ENCODE measurements at places on chromosomes 4 and X.

GRCh38 chrX:46611658-46612362, 38.2 kb downstream of the CHST7 start:
- DNase-seq: no peak

DNA sequence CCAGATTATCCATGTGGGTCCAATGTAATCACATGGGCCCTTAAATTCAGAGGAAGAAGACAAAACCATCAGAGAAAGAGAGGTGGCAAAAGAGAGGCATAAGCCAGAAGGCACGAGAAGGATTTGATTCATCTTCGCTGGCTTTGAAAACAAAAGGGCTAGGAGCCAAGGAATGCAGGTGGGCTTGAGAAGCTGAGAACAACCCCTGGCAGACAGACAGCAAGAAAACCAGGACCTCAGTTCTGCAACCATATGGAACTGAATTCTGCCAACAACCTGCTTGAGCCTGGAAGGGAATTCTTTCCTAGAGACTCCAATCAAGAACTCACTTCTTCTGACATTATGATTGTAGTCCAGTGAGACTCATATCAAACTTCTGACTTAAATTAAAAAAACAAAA, 1531.8 kb downstream of the PCDH7 start:
- no peak for DNase-seq

DNA sequence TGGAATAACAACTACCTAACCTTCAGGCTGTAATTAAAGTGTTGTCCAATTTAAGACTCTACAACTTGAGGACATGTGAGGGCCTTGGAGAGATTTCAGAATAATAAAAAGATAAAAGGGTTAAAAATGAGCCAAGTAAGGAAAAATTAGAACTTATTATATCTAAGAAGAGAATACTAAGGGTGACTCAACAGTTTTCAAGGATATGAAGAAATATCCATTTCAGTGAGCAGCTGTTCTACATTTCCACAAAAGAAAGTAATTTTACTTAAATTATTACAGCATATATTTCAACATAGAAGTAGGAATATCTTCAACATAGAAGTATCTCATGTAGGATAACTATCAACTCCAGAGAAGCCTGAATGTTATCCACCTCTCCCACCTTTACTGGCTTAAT, 11.3 kb downstream of the SNX12 start:
- no peak for DNase-seq

DNA sequence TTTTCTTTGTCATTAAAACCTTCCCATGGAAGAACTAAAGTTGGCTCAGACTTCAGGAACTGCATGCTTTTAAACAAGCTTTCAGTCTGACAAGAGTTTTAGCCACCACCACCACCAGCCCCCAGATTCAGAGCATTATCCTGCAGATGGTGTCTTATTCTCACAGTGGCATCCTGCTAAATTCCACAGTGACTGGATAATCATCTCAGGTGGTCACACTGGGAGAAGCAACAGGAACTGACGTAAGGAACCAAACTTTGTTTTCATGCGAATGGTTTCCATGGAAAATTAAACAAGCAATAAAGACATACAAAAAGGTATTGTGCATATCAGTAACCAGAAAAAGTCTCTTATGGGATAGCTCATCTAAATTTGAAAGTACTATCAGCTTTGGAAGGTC, 370.7 kb downstream of the FBXW7 start:
- DNase-seq: no peak

DNA sequence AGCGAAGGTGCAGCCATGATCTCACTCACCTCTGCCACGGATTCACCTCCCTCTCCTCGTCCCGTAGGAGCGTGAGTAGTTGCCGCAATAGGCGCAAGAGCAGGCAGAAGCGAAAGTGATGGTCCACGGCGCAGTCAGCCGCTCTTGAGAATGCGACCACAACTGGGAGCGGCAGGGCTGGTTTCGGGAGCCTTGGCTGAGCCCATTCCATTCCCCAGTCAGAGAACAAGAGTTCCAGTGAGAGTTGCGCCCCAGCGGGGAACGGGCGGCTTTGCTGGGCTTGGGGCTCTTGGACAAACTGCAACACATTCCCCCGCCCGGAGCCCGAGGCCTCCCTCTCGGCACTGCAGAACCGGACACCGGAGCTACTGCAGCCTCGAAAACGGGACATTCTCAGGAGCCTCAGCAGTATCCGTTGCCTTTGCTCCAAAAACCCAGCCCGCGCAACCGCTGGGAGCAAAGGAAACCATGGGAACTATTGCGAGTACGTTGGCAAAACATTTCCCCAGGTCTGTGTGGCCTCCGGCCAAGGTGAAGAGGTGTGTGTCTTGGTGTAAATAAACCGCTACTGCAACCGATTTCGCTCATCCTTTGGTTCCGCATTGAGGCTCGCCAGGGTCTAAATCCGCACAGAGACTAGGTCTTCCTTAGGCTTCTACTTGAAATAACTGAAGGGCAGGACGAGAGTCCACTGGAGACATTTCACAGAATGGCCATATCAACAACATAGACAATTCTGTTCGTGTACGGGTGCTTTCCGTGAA, 5.7 kb upstream of the ZBTB33 start:
- no peak for DNase-seq

- no peak for DNase-seq
Measured at GRCh38 chr4:128463006-128463405, 175.4 kb upstream of the PGRMC2 start.

GRCh38 chr4:98706200-98706813, 47.9 kb upstream of the TSPAN5 start:
- DNase-seq: no peak

DNA sequence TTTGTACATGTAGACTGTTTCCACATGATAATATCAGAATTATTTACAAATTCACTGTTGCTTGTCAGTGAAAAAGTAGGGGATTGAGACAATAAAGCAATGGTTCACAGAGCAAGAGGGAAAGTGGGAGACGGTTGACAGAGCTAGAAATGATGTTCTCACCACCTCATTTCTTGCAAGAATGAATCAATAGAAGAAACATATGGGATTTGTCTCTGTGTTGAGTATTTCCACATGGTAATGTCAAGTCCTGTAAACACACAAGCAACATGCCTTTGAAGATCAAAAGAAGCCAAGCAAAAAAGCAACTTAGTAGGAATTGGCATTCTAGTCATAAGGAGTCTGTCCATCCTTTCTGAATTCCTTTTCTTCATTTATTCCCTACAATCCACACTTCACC, 1806.6 kb upstream of the AGA start:
- no peak for DNase-seq

DNA sequence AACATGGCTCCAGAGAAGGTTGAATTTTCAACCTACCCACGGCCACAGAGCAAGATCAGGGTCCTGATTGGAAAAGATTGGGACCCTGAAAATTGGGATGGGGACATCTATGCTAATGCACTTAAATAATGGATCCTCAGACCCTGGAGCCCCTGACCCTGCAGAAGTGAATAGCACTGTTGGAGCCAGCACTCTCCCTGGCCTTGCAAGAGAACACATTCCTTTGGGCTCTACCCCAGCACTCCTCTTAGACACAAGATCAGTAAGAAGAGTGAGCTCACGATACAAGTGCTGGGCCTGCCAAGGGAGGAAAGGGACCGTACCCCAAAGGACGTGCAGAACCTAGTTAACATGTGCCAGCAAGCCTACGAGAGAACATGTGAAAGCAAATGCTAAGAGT, 19.9 kb downstream of the CXCL13 start:
- DNase-seq: no peak

DNA sequence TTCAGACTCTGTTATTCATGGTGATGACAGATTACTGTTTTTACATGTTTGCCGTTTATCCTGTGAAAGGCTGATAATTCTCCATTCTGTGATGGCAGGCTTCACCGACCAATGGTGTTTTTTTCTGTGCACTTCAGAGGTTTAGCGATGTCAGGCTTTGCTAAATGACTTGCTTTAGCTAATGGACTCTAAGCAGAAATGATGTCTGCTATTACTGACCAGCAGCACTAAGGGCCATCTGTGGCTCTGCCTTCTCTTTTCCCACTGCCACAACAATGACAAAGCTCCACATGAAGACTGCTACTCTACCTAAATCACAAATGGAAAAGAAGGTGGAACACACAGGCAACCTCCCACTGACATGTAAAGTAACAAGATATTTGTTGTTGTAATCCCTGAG, 68.4 kb upstream of the ALB start:
- DNase-seq: no peak

- DNase-seq: no peak
Measured at GRCh38 chrX:5971300-5971699, 257.4 kb downstream of the NLGN4X start.

GRCh38 chrX:19721726-19722370, 165.6 kb downstream of the SH3KBP1 start:
- no peak for DNase-seq

- DNase-seq: no peak
Measured at GRCh38 chrX:136736690-136737089, 44.0 kb downstream of the ARHGEF6 start.

DNA sequence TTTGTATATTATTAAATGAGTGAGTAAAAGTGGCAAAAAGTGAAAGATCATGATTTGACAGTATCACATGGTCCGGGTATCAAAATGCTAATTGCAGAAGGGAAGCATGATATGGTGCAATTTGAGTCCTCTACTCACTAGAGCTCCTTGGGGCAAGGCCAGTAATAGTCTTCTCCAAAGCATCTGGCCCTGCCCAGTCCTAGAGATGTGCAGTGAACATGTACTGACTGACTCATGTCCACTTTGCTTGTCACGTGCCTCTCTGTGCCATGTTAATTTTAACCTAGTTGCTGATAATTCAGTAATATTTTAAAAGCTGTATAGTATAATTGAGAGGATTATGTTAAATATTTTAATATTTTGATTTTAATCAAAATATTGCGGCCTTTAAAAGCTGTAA, 54.6 kb upstream of the TENM3 start:
- no peak for DNase-seq

- DNase-seq: no peak
Measured at GRCh38 chrX:153411988-153412574, 809 bp downstream of the ZFP92 start.

DNA sequence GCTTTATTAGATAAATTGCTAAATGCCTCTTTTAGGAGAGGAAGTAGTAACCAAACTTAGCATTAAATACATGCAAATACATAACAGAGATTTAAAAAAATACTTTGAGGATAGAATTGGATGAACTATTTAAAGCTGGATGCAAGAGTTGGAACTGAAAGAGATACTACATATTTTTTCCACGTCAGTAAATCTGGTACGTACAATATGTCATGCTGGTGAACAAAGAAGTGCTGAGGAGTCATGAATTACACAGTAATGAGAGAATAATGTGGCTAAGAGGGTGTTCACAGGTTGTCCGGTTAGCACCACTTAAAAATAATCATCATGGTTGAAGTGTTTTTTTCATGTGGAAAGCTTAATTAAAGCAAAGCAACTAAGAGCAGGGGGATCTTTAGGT, 184.1 kb upstream of the FRMPD4 start:
- DNase-seq: no peak

DNA sequence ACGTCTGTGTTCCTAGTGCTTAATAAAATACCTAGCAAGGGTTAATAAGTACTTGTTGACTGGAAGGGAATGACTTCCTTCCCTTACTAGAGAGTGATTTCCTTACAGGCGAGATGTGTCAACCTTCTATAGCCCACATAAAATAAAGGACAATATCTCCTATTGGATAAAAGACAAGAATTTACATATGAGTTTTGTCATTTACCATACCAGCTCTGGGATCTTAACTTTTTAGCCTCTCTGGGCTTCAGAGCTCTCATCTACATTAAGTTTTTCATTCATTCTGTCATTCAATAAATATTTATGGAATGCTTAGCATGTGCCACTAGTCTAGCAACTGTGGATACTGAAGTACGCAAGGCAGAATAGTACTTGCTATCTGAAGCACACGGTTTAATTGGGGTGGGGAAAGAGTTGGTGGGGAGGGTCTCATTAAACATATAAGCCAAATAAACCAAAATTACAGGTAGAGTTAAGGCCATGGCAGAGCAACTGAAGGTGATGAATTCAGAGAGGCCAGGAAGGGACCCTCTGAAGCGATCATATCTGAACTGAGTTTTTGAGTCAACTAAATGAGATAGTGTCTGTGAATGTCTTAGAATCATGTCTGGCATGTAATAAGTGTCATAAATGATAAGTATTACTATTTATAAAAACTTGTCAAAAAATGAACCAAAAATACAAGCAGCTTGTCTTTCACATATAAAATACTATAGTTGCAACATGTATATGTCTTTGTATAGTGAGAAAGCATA, 91.6 kb upstream of the BMP2K start:
- DNase-seq: no peak

GRCh38 chr4:42278709-42279324, 118.5 kb upstream of the SHISA3 start:
- DNase-seq: no peak

- DNase-seq: no peak
Measured at GRCh38 chr4:163967263-163967662, 472.8 kb downstream of the TMA16 start.

DNA sequence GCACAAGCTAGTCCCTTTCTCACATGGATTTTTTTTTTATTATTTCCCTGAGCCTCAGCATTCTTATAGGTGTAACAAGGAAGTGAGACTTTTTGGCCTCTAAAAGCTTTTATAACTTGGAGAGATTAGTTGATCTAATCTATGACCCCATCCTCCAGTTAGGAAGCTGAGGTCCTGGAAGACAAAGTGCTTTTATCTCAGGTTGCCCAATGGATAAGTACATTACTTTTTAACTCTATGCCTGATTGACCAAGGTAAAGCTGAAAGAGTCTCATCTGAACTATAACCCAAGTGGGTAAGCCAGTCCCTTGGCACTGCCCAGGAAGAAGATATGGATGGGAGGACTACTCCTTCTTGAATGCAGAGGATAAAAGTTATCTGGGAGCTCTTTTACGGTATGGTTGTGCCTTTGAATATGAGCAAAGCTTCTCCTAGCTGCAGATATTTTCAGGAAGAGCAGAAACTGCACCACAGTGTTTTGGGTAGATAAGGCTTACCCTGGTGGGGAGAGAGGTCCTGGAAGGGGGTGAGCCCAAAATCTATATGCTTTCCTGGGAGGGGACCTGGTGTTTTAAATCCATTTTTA, 40.2 kb downstream of the VSIG4 start:
- DNase-seq: no peak

GRCh38 chr4:180850318-180850940, 1392.8 kb upstream of the TENM3 start:
- no peak for DNase-seq

DNA sequence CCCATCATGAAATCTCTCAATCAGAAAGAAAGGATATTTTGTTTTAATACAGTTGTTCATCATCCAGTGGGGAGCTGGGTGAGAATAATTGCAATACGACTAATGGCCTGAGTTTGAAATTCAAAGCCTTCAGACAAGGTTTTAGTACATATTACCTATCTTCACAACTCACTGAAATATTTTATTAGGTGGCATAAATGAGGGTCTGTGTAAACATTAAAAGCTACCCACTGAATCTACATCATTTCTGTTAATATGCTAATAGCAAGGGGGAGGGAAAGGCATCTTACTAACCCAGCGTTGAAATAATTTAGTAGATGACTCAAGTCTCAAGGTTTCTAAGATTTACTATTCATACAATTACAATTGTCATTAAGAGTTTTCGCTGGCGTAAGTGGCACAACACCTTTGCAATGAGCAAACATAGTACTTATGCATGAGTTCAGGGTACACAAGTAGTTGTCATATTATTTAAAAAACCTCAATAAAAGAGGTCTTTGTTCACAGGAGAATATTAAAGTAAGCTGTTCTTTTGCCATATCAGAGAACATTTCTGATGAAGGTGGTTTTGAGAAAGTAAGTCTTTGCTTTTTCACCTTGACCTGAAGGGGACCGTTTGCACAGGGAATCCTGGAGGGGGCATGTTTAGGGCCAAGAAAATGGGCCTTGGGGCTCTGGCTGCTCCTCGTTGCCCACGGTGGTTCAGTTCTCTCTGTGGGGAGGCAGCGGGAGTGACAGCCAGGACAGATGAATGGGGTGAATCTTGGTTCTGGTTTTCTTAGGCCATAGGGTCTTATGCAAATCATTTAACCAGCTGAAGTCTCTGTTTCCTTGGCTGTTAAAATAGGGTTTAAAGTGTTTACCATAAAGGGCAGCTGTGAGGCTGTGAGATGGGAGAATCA, 4.5 kb upstream of the RHOH start:
- DNase-seq: no peak
